Glutamatergic neuron (in vitro differentiated cells): ENCODE measurements at places on chromosomes 6 and 20.

DNA sequence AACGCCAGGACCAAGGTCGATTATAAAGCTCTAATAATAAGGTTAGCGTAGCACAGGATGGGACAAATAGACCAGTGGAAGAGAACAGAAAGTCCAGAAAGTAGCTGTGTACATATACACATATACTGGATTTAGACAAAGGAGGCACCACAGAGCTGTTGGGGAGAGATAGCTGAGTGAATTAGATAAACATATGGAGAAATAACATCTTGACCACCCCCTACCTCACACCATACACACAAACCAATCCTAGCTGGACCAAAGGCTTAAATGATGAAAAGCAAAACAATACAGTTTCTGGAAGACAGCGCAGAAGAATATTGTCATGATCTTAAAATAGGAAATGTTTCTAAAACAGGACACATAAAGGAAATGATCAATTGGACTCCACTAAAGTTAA is 112.9 kb downstream of the PXDC1 start:
- DNase-seq: no peak

GRCh38 chr6:105628156-105628860 is 225.4 kb upstream of the PREP start:
- no peak for DNase-seq

GRCh38 chr6:90086517-90086916 is 192.2 kb downstream of the GJA10 start:
- no peak for DNase-seq

DNA sequence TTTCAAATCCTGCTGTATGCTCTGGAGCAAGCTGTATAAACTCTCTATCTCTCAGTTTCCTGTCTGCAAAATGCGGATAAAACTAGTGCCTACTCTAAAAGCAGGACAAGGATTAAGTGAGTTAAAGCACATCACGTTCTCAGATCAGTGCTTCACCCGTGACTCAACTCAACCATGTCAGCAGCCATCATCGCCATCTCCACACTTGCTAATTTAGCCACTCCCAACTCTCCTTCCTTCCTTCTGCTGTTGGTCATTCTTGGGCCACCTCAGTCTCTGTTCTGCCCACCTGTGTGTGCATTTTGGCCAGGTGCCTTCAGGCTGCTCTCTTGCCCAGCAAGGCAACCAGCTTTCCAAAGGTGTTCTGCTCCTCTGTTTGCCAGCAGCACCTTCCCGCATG is 260.0 kb upstream of the CDYL start:
- DNase-seq: no peak

DNA sequence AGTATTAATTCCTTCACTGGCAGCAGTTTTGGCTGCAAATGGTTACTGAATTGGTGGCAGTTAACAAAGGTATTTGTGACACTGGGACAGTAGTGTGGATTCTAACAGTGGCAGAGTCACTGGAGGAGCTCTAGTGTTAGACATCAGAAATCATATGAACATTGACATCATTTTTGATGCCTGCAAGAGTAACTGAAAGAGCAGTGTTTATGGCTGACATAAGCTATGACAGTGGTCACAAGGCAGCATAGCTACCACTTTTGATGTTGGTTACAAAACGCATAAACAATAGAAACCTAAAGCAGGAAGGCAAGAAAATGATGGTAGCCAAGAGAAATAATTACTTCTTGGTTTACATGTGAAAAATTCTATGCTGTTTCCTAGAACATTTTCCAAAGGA is 326.7 kb upstream of the MAN1A1 start:
- DNase-seq: no peak

DNA sequence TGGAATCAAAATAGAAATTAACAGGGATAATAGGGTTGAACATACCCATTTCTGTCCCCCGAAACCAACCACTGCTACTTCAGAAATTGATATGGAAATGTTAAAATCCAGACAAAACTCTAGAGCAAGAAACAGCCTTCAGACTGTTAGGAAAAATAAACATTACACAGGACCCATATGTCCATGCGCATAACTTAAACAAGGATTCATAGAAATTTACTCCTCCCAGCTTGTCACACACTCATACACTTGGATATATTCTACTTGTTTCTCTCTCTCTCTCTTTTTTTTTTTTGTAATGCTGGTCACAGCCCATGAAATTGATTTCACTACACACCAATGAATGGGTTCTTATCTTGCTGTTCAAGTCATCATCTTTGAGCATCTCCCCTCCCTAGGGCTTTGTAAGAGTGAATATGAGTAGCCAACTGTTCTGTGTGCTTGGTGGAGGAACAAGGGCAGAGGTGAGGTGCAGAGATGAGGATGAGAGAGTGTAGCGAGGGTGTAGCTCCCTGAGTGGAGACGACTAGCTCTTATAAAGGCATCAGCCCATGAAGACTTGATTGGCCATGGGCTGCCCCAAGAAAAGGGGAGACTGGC is 61.8 kb upstream of the MLN start:
- no peak for DNase-seq

DNA sequence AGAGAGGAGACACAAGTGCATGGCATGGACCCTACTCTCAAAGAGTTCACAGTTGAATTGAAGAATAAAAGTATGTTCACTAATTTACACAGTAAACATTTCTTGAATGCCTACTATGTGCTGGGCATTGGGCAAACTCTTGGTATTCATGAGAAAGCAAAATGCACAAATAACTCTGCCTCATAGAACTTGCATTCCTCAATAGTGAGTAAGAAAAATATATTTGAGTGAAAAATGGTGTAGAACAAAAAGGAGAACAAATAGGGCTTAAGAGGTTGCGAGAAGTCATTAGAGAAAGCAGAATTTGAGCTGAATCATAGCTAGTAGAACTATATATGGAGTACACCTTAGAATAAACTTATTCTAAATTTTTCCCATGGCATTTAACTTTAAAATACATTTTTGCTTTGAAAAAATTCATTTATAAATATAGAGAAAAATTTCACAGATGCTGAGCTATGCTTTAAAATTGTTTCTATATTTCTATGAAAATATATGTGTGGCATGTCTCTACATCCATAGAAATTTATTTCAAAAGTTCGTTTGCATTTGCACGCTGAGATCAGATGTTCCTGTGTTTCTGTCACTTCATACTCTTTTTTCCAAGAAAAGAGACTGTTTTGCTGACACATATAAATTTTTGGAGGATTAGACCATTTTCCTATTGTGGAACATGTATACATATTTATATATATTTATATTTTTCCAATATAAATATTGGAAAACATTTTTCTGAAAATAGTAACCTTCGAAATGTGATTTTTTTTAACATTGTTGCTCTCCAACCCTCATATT is 236.1 kb downstream of the KCNQ5 start:
- no peak for DNase-seq

DNA sequence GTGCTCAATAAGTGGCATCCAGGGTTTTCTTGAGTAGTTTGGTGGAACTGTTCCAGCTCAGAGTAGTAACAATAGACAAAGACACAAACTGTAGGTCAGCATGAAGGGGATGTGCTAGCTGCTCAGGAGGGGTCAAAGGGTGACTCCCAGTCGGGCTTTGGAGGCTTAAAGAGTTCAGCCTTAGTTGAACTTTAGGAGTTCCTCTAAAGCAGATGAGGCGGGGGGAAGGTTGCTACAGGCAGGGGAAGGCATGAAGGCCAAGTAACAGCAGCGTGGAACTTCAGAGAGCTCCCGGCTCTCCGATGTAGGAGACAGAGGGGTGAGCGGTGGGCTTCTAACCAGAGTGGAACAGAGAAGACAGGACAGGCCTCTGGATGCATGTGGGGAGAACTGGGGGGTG is 115.5 kb upstream of the CD93 start:
- DNase-seq: no peak

DNA sequence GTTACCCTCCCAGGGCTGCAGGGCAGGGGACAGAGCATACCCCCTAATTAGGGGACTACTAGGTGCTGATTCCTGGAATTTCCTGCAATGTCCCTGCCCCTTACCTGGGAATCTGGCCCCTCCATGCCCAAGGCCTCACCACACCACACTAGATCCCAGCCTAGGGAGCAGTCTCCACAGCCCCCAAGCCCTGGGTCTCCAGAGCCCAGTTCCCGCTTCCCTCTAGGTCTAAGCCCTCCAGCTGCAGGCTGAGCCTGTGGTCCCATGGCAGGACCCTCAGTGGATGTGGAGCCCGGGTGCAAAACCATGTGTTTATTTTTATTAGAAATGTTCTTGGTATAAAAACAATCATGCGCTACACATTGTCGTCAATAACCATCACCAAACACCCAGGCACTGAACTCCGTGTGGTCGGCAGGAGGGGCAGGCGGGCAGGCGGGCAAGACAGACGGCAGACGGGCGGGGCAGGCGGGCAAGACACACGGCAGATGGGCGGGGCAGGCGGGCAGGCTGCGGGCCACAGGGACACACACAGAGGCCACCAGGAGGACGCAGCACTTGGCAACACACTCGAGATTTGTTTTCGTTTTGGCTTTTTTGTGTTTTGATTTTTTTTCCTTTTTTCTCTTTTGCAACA is 124.2 kb downstream of the GRM4 start:
- peak; percentile 6 for DNase-seq

DNA sequence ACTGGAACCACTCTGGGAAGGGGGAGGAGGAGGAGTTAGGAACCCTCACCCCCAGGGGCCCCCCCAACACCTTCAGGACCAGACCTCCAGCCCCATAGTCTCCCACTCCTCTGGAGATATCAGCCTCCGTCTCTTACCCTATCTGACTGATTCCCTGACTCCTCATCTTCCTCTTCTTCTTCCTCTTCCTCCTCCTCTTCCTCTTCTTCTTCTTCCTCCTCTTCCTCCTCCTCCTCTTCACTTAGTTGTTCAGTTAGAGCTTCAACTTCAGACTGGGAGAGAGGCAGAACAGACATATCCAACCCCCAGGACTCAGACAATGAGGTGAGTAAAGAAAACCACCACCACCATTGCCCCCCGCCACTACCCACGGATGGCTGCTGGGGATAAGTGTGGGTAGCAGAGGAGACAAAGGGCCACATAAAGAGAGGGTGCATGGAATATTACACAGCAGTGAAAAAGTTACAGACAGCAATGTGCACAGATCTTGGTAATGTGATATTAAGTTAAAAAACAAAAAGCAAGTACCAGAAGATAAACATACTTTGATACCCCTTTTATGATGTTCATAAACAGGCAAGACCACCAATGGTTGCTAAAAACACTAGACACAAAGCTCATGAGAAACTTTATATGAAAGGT is 8.0 kb downstream of the EHMT2 start:
- DNase-seq: no peak

DNA sequence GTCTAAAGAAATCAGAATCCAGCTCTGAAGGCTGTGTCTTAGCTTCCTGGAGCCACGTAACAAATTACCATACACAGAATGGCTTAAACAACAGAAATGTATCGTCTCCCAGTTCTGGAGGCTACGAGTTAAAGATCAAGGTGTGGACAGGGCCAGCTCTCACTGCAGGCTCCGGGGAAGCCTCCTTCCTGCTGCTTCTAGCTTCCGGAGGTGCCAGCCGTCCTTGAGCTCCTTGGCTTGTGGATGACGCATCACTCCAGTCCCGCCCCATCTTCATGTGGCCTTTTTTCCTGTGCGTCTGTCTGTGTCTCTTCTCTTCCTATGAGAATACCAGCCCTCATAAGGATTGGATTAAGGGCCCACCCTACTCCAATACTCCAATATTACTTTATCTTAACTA is 319.1 kb upstream of the QKI start:
- DNase-seq: no peak

- no peak for DNase-seq
These were observed 633 bp downstream of the RPRD1B start for GRCh38 chr20:38034108-38034649.

DNA sequence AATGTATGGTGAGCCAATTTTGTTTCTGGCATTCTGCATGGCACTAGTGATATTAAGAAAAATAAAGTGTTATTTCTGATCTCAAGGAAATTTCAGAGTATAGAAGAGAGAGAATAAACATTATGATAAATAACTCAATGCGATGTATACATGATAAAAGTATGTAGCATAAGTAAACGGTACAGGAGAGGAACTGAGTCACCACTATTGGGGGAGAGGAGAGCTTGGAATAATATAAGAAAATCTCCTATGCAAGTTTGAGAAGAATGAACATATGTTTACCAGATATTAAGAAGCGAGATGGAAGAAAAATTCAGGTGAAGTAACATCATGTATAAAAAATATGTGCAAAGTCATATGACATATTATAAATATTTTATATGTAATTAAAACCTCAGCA is 1230.3 kb upstream of the CITED2 start:
- DNase-seq: no peak

DNA sequence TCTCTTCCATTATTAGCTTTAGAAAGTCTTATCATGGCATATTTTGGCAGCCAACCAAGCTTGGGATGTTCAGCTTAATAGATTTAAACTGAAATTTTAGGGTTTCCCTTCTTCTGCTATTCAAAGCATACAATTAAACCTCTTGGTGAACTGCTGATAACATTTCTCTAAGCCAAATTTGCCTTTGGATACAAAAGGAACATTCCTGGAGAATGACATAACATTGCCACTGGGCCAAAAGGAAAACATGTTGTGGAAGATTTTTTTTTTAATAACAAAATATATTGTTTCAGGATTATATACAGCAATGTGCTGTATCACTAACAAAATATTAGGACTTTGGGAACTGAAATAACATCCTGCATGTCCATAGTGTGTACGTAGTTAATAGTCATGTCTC is 215.1 kb upstream of the TBX18 start:
- no peak for DNase-seq
